ENCODE measurements at places on chromosomes 16 and 17.

DNA sequence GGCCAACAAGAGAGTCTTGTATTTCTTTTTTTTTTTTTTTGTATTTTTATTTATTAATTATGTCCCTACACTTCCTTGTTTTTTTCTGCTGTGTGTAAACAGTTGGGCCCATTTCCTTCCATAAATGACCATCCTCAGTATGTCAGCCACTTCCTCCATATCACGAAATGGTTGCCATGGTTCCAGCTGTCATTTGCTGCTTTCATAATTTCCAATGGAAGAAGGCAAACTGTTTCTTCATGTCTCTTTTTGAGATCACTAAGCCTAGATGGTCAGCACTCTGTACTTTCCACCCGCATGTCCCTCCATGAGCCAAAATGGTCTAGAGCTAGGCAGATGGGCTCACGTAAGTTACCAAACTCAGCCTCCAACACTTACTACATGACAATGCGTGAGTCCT, 133.5 kb upstream of the FOXF1 start:
- no peak for DNase-seq

DNA sequence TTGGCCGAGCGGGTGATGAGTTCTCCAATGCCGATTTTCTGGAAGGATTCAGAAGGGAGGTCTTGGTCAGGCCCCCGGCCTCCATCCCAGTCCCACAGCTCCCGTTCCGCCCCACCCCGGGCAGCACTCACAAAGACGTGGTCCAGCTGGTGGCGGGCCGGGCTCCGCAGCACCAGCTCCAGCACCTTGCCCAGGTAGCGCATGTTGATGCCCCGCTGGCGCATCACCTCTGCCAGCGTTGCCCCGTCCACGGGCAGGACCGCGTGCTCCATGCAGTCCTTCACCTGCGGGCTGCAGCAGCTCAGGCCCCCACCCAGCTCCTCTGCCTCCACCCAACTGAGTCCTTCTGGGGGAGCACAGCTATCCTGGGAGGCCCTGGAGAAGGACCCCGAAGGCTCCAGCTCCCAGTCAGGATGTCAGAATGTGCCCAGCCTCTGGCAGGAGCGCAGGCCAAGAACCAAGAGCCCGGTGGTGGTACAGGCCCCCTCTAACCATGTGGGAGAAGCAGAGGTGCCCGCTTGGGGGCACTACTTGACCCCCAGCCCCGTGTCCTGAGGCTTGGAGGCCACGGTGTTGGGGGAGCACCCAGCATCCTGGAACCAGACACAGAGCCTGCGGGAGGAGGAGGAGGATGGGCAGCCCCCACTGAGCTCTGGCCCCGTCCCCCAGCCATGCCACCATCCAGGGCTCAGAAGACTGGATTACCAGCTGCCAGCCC, 16.2 kb downstream of the CLUH start:
- no peak for DNase-seq

DNA sequence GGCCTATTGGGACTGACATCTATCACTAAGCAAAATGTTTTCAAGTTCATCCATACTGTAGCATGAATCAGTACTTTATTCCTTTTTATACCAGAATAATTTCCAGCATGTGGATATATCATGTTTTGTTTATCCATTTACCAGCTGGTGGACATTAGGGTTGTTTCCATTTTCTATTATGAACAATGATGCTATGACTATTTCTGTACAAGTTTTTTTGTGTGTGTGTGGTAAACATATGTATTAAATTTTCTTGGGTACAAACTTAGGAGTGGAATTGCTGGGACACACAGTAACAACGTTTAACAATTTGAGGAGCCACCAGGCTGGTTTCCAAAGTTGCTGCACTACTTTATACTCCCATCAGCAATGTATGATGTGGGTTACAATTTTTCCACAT, 91.0 kb downstream of the USP32 start:
- no peak for DNase-seq

GRCh38 chr17:7001318-7001961, 5.6 kb downstream of the ALOX12 start:
- DNase-seq: peak; percentile 63

DNA sequence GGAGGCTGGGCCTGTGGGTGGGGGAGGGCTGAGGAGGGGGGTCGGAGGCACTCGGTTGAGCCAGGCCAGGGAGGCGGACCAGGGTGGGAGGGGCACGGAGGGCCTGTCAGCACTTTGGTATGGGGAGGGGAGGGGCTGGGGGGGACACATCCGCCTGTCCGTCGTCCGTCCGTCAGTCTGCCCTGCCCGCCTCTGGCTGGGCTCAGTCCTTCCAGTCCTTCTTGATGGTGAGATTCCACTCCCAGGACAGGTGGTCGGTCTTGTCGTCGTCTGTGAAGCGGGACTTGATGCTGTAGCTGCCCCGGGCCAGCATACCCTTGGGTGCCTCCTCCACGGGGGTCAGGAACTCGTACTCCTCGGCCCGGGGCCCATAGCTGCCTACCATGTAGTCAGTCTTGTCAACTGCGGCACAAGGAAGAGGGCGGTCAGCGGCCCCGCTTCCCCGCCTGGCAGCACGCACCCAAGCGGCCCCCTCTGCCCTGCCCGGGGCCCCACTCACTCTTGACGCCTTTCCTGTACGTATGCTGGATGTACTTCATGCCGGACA, 2.4 kb downstream of the ARHGDIA start:
- peak; percentile 25 for DNase-seq

- no peak for DNase-seq
Measured at GRCh38 chr16:55835581-55835980, 2.7 kb upstream of the CES1 start.

All from activated CD4-positive, alpha-beta T cell treated with anti-CD3 and anti-CD28 coated beads, Interleukin-2, amount 50 U/mL, for 48 hours (primary cell).